Psoas muscle (tissue), 8 donors: ENCODE measurements at places on chromosomes 3 and 15. TPM values are rescaled to one million over a fixed set of nuclear protein-coding genes. Genes with fewer than 3 reads are reported as not detected.

Gene OCA2
- 0.03 TPM for polyA plus RNA-seq

Gene GLDN
- 1.3 TPM for polyA plus RNA-seq

Gene CISH
- polyA plus RNA-seq, result 12.8 TPM

Gene RASGRF1
- polyA plus RNA-seq, result 0.05 TPM

Gene CTXN2
- not detected for polyA plus RNA-seq

Gene TLR9
- 0.14 TPM for polyA plus RNA-seq

Gene UBA7
- polyA plus RNA-seq, result 3.3 TPM

Gene PCYT1A
- polyA plus RNA-seq, result 28.4 TPM

Gene TRIM59
- polyA plus RNA-seq, result 0.07 TPM

Gene CADM2
- 3.6 TPM for polyA plus RNA-seq

Gene SSUH2
- 0.36 TPM for polyA plus RNA-seq

Gene SERPINI2
- not detected for polyA plus RNA-seq

Gene RAP2B
- polyA plus RNA-seq, result 1.4 TPM

Gene SELENOS
- 201 TPM for polyA plus RNA-seq

Gene AMIGO3
- 0.38 TPM for polyA plus RNA-seq

Gene RPP25
- 1.7 TPM for polyA plus RNA-seq

Gene HPS3
- polyA plus RNA-seq, result 7.3 TPM

Gene SLC15A2
- 0.38 TPM for polyA plus RNA-seq
